Skeletal muscle cell (primary cell): ENCODE measurements at places on chromosomes 1 and 21.

DNA sequence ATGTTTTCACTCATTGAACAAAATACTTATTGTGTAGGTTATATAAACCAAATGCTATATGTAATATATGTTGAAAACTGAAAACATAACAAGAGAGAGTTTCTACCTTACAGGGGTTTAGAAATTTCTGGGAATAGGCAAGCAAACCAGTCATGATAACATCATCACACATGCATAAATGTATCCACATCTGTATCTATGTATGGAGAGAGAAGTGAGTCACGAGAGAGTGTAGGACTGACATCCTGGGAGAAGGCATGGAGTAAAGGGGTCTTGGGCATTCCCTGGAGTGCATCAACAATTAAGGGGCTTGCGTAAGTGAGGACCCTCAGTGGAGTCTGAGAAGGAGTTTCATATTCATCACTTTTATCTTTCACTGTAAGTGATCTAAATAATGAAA, 65.5 kb downstream of the PCNX2 start:
- DNase-seq: no peak

- DNase-seq: no peak
These were observed 2.5 kb downstream of the SMIM1 start for GRCh38 chr1:3774946-3775489.

DNA sequence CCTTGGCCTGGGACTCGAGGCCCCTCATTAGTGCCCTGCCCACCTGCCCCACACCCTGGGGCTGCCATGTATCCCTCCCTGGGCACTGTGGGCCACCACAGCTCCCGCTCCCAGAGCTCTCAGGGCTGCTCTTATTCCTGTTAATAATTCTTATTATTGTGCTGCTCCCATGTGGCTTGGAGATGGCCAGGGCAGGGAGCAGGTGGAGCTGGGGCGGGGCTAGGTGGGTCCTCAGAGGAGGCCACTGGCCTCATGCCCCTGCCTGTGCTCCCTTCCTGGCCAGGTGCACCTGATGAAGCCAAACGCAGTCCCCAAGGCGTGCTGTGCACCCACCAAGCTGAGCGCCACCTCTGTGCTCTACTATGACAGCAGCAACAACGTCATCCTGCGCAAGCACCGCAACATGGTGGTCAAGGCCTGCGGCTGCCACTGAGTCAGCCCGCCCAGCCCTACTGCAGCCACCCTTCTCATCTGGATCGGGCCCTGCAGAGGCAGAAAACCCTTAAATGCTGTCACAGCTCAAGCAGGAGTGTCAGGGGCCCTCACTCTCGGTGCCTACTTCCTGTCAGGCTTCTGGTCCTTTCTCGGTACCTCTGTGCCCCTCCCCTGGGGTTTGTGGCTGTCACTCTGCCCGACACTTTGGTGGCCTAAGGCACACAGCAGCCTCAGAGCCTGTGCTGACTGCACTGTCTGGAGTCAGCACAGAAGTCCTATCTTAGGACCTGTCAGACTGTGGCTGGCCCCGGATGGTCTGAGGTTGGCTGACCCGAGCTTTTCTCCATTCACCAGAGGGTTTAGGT, 34.1 kb downstream of the BMP8A start:
- DNase-seq: no peak

- DNase-seq: no peak
These were observed 278.0 kb downstream of the RGS7 start for GRCh38 chr1:241079047-241079446.

GRCh38 chr1:172682812-172683211, 23.9 kb downstream of the FASLG start:
- DNase-seq: no peak

DNA sequence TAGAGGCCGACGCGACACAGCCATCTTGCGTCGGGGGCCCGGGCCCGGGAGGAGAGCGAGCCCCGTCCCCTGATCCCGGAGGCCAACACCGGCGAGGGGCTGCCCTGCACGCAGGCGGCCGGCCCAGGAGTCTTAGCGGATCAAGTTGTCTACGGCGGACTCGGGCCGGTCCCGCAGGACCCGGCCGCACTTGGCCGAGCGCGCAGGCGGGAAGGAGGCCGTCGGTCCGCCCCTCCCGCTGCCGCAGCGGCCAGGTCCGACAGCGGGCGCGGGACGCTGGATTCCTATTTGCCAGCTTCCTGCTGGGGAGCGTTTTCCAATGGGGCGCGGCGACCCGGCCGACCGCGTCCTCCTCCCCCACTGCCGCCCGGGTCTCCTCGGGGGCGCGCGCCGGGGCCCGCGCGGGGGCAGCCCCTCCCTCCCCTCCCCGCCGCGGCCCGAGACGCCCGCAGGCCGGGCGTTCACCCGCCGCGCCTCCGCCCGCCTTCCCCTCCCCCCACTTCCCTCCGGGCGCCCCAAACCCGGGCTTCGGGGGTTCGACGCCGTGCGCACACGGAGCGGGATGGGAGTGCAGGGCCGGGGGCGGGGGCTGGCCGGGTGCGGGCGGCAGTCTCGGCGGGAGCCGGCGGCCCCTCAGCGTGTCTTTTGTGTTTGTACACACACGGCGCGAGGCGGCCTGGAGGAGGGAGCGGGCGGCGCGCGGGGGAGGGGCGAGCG, 517 bp upstream of the H3-3A start:
- DNase-seq: no peak

- no peak for DNase-seq
These were observed 705 bp upstream of the QSOX1 start for GRCh38 chr1:180154003-180154324.

GRCh38 chr1:64097859-64098258, 105.6 kb upstream of the UBE2U start:
- no peak for DNase-seq

- DNase-seq: no peak
These were observed 6.1 kb downstream of the AADACL4 start for GRCh38 chr1:12649971-12650421.

DNA sequence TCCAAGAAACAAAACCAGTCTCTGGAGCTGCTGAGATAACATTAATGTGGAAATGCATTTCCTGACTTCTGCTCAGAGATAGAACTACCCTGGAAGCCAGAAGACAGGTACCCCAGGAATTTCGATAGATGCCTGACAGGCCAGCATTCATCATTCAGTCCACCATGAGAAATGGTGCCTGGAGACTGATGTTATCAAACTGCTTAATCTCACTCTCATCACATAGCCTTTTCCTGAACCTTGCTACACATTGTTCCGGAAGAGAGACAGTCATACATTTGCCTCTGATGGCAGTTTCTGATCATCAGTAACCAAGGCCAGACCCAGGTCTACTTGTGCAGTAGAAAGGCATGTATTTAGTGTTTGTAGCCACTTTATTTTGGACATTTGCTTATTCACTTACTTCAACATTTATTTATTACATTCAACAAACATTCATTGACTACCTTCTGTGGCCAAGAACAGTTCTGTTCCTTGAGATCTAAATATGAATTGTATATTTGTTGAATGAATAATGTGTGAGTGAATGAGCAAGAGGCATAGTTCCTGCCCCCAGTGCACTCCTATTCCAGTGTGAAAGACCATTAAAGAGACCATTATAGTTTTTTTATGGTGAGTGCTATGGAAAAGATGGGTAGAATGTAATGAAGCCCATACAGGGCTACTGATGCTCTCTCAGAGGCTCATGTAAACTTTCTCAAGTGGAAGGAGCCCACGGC, 485.7 kb downstream of the NUF2 start:
- DNase-seq: no peak

GRCh38 chr1:229342656-229343569, at the start of gene CCSAP:
TSS of gene CCSAP (minus strand) at chr1:229343047. CDS start at chr1:229342465, 582 bp downstream.
- no peak for DNase-seq

DNA sequence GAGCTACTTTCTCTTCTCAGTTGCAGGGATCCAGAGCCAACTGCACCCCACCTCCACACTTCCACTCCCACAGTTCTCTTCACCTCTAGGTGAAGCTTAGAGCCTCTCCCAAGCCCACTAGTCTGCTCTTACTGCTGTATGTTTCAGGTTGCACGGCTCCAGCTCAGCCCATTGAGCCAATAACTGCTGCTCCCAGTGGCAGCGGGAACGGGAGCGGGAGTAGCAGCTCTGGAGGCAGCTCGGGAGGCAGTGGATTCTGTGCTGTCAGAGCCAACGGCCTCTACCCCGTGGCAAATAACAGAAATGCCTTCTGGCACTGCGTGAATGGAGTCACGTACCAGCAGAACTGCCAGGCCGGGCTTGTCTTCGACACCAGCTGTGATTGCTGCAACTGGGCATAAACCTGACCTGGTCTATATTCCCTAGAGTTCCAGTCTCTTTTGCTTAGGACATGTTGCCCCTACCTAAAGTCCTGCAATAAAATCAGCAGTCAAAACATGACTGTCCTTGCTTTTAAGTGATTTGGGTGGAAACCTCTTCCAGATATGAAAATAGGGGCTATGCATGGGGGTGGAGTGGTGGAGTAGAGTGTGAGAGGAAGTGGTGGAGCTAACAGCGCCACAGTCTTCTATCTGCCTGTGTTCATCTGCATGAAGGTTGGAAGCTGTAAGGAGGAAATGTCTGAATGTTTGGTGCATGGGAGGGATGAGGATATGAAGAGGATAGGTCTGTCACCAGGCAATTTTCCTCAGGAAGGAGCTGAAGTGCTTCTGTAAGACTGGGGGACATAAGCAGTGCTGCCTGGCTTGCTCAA, 29.6 kb downstream of the CHIA start:
- no peak for DNase-seq

DNA sequence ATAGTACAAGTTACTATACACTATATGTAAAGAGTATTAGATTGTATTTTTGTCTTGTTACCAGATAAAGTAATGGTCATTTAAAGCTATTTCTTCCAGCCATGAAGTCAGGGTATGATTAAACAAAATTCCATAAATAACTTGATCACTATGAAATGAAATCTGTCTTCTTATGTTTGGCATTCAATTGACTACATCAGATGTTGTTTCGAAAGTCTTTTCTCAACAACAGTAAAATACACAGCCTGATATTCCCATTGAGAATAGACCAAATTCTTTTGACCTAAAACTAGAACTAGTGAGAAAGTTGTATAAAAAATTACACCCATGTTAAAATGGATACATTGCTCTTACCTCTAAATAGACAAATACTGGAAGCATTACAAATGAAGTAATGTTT, 134.6 kb upstream of the ADAMTS5 start:
- DNase-seq: no peak

DNA sequence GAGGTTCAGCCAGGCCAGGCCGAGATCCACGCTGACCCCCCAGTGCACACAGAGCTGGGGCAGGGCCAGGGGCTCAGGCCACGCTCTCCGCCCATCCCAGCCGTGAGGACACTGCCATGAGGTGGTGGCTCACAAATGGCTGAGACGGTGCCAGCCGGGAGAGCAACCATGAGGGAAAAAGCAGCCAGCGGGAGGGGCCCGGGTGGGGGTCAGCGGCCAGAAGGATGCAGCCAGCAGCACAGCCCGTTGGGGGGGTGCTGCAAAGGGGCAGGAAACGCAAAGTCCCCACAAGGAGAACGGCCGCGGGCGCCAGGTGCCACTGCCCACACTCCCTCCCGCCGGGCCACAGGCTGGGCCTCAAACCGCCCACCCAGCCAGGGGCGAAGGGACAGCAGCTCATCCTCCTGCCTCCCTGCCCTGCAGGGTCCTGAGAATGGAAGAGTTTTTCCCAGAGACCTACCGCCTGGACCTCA, 8.3 kb downstream of the TTLL10 start:
- no peak for DNase-seq

DNA sequence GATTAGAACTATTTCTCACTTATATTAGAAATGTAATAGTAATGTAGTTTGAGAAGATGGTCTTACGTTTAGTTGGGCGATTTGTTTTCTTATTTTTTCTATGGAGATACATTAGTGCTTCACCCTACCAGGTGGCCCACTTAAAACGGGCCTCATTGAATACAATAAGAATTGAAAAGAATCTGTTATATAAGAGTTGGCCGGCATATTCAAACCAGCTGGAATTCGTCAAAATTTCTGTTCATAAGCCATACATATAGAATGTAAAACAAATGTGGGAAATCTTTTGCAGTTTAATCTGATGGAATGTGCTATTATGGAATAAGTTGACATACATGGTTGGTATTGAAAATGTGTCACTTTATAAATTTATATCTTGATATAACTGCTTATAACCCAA, 96.4 kb upstream of the C1orf105 start:
- DNase-seq: no peak

- no peak for DNase-seq
These were observed at the start of gene MARCKSL1 for GRCh38 chr1:32335790-32336590. TSS of gene MARCKSL1 (minus strand) at chr1:32336233. CDS start at chr1:32336033, 200 bp downstream.

DNA sequence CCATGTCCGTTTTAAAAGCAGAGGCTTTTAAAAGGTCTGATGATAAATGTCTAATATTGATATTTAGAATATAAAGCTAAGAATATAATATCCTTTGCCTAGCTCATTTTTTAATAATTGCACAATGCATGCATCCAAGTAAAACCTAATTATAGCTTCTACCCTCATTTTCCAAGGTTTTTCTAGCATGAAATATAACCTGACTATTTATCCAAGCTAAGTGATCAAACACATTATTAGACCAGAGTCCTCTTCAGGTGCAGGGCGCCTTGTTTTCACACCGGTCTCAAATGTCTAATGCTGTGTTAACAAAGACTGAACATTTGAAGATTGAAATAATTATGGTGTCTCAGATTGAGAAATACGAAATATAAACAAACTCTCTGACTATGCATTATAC, 648.9 kb upstream of the CXADR start:
- DNase-seq: no peak

DNA sequence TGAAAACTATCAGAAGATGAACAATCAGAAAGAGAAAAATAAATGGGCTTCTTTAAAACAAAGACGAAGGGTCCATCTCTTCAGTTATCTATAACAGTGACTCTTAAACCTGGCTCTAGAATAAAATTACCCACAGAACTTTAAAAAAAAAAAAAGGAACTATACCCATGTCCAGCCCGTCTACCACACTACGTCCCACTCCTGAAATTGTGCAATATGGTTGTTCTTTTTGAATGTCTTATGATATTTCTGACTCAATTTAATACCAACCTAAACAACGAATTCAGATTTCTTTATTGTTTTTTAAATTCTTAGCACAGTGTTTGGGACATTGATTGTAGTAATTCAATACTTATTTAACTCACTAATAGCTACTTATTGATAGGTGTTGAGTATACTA, 246.3 kb downstream of the DPYD start:
- DNase-seq: no peak

GRCh38 chr1:164926107-164926506, 367.1 kb downstream of the PBX1 start:
- no peak for DNase-seq

DNA sequence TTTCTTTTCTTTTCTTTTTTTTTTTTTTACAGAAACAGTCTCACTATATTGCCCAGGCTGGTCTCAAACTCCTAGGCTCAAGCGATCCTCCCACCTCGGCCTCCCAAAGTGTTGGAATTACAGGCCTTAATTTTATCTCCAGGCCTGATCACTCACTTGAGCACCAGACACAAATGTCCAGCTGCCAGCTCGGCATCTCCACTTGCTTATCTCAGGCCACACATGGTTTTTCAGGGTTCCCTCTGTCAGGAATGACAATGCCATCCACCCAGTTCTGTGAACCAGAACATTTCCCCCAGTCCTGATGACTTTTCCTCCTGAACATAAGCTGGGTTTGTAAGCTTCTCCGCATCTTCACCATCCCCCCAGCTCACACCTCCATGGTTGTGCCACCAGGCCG, 44.6 kb upstream of the ZNF281 start:
- no peak for DNase-seq
